ENCODE measurements at places on chromosomes 5 and 9.

GRCh38 chr5:71522151-71522550 lies 65.0 kb upstream of the MCCC2 start:
- no peak for DNase-seq

DNA sequence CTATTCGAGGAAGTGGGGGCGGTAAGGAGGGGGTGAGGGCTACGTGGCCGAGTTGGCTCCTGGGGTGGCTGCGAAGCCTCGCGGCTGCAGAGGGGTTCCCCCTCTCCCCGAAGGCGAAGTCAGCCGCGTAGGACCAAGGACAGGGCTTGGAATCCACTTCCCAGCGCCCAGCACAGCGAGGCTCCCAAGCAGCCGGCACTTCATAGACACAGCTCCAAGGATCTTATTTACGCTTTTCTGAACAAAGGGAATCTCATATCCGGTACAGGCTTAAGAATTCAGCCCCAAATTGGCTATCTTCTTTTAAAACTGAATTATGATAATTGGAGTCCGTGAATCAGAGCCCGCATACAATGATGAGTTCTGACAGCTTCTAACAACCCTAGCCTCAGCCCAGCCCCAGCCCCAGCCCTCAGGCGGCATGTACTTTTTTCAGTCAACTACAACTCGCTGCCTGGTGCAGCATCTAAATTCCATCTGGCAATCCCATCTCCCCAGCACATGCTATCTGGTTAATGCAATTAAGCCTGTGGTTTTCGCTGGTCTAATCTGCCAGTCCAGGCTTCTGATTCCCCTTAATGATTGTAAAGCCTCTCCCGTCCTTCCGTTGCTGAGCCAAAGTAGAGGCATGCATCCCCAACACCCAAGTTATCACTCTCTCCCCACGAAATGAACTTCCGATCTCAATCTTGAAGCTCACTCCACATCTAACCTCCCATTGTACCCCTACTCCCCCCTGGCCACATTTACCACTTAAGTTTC lies 1.0 kb downstream of the ELAVL2 start:
- no peak for DNase-seq

- DNase-seq = no peak
These were observed 75.7 kb downstream of the TEK start for GRCh38 chr9:27184556-27185351.

GRCh38 chr5:122073018-122073417 lies 5.0 kb downstream of the LOX start:
- no peak for DNase-seq

DNA sequence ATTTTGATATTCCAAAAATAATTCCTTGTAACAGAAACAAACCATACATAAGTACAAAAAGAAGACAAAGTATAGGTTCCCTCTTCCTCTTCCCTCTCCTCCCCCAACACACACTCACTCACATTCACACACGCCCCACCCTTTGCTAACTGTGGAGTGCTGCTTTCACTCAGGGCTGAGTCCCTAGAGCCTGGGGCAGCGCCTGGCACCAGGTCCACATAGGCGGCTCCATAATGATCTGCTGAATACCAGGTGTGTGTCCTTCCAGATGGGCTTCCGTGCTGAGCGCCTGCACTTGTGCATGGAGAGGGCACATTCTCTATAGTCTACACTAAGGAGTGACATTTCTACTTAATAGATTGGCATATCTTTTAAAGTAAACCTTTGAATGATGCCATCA lies 3.7 kb downstream of the SEMA4D start:
- no peak for DNase-seq

- DNase-seq = no peak
These were observed 88.9 kb upstream of the TYRP1 start for GRCh38 chr9:12604164-12604821.

All from stimulated activated CD8-positive, alpha-beta memory T cell treated with anti-CD3 and anti-CD28 coated beads, Interleukin-7, amount 100 ng/mL, for 48 hours (primary cell).